K562 (cell line): ENCODE measurements at places on chromosomes 12 and 14. TPM values are rescaled to one million over a fixed set of nuclear protein-coding genes. Genes with fewer than 3 reads are reported as not detected.

GRCh38 chr12:117671734-117672133 is 297.1 kb downstream of the KSR2 start:
- H3K36me3 ChIP-seq, result no peaks in the 10 kb centered on the region
- peak; percentile 76 for DNase-seq
- no peaks in the 10 kb centered on the region for H3K4me1 ChIP-seq
- no peaks in the 10 kb centered on the region for H3K27me3 ChIP-seq

DNA sequence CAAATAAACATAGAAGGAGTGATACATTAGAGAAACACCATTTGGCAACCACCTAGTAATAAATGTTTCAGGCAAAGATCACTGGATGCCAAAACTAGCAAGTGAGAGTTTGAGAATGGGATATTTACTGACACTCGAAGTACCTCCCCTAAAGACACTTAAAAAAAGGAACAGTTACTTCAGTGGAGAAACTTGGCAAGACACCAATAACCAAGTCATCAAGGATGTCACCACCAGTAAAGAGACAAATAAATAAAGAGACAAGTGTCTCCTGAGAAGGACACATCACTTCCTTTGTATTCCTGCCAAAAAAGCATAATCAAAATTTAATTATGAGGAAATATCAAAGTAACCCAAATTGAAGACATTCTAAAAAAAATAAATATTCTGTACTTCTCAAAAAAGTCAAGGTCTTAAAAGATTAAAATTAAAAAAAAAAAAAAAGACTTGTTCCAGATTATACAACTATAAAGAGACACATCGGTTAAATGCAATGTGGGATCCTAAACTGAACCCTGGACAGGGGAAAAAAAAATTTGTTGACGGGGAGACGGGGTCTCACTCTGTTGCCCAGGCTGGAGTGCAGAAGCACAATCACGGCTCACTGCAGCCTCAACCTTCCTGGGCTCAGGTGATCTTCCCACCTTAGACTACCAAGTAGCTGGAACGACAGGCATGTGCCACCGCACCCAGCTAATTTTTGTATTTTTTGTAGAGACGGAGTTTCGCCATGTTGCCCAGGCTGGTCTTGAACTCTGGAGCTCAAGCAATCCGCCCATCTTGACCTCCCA is 26.4 kb downstream of the TM7SF3 start:
- H3K27me3 ChIP-seq, result no peaks in the 10 kb centered on the region
- H3K27ac ChIP-seq, result no peak overlapping the region
- H3K4me1 ChIP-seq, result no peaks in the 10 kb centered on the region
- no peak overlapping the region for H3K4me3 ChIP-seq

DNA sequence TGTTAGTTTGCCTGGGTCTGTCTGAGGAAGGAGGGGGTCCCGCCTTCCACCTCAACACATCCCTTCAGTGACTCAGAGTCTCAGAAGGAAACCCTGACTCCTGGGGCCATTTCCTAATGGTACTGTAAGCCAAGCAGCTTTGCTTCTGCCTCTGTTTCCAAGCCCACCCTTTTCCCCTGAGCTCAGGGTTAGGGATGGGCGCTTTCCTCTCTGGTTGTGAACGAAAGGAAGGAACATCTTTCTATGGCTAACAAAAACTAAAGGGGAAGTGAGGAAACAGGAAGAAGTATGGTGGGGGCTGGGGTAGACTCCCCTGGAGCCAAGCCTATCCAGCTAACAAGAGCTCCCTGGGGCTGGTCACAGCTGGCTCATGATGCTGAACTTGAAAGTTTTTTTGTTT is 11.6 kb upstream of the UNC119B start:
- no peaks in the 10 kb centered on the region for H3K4me1 ChIP-seq
- no peak for DNase-seq
- H3K27me3 ChIP-seq, result no peaks in the 10 kb centered on the region
- H3K4me3 ChIP-seq, result no peak overlapping the region
- no peak overlapping the region for H3K27ac ChIP-seq
- peaks cover 99% of the 10 kb centered on the region for H3K36me3 ChIP-seq

SERPINA5 gene
- total RNA-seq, result 0.34 and 0.38 TPM in 2 replicates

DNA sequence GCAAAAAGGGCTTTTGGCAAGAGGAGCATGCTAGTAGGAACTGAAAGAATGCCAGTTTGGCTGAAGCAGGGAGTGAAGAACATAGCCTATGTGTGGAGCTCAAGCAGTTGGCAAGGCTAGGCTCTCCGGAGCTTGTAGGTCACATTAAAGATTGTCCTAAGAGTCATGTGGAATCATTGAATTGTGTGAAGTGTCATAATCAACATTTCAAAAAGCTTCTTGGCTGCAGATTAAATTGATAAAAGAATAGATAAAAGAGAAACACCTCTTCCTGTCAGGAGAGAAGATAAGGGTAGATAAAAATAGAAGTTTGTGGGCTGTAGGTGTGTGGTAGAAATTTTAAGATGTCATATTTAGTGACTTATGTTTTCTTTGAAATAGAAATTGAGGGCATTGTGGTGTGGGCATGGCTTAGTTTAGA is 36.1 kb downstream of the CPSF6 start:
- no peaks in the 10 kb centered on the region for H3K27me3 ChIP-seq
- DNase-seq, result no peak
- peaks cover 18% of the 10 kb centered on the region; the same call in 1 of the 3 replicates for H3K36me3 ChIP-seq
- no peak overlapping the region for H3K4me3 ChIP-seq
- H3K4me1 ChIP-seq, result no peaks in the 10 kb centered on the region
- no peak overlapping the region for H3K27ac ChIP-seq

DNA sequence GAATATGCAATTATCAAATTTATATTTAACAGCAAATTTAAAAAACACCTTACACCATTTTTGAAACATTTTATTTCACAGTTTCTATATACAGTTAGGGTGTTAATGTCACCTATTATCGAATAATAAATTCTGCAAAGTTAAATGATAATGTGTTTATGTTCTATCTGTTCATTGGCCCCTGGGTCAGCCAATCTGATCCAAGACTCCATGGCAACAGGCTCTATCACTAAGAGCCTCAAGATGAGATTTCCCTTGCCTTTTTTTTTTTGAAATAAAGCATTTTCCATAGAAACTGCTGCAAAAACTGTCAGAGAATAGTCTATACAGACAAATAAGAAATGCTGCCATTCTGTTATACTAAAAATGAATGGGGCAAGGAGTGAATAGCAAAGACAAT is 83.2 kb upstream of the STAC3 start:
- H3K36me3 ChIP-seq, result 0 out of 3 replicates have a peak, but pooled peaks cover 3% of the 10 kb centered on the region
- no peak overlapping the region for H3K4me3 ChIP-seq
- no peaks in the 10 kb centered on the region for H3K4me1 ChIP-seq
- H3K27ac ChIP-seq, result no peak overlapping the region
- no peaks in the 10 kb centered on the region for H3K27me3 ChIP-seq
- no peak for DNase-seq

DNA sequence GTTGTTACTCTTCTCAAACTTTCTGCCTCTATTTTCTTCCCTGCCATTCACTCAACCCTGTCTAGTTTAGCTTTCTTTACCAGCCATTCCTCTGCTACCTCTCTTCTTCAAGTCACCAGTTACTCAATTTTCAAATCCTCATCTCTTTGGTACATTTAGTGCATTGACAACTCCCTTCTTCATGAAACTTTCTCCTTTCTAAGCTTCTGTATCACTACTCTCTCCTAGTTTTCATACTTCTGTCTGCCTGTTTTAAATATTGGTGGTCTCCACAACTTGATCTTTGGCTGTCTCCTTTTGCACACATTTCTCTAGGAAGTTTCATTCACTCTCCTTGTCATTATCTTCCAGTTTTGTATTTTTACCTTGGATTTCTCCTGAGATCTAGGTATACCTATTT is 6.0 kb downstream of the LEMD3 start:
- H3K4me1 ChIP-seq, result peaks cover 12% of the 10 kb centered on the region; the same call in 1 of the 2 replicates
- H3K27me3 ChIP-seq, result no peaks in the 10 kb centered on the region
- H3K27ac ChIP-seq, result no peak overlapping the region
- peaks cover 57% of the 10 kb centered on the region for H3K36me3 ChIP-seq
- DNase-seq, result no peak

TSPAN8 gene
- 0.31 and 0.67 TPM in 2 replicates for total RNA-seq

DNA sequence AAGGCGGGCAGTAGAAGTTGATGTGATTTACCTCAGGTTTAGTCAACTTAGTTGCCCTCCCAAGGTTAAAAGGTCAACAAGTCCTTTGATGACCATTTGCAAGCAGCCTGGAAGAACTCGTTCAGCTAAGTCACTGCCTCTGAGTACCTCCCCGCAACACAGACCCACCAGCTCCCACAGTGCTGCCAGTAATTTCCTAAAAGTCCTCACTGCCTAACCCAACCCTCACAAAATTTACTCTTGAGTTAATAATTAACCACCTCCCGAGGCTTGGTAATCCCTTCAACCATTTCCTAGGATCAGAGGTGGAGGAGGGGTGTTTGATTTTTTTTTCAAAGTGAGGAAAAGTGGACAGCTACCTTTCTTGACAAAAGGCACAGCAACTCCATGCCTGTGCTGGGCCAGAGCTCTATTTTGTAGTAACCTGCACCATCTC is 55.8 kb downstream of the MAP3K9 start:
- H3K4me3 ChIP-seq, result no peak overlapping the region
- H3K4me1 ChIP-seq, result no peaks in the 10 kb centered on the region
- H3K27me3 ChIP-seq, result no peaks in the 10 kb centered on the region; the same call in 2 of the 3 replicates

DNA sequence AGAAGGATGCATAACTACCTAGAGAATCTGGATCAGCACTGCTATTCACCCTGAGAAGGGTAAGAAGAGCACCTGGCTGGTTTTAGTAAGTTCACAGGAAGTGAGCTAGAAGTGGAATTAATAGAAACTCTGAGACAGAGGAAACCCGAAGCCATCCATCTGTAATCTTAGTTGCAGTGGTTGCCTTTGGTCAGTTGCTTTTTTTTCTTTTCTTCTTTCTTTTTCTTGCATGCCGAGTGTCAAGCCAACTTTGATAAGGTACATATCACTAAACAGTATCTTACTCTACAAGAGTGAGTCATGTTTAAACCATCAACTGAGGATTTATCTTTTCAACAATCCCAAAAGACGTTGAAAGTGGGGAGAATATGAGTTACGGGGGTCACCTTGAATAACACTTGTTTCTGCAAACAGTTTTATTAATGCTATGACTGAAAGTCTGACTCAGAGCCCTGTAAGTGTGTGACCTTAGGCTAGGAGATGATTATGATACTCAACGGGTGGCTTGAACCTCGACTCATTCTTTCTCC is 26.7 kb downstream of the C12orf75 start:
- no peak overlapping the region for H3K4me3 ChIP-seq
- no peaks in the 10 kb centered on the region for H3K36me3 ChIP-seq
- DNase-seq, result no peak

- no peak overlapping the region for H3K4me3 ChIP-seq
- no peak overlapping the region for H3K27ac ChIP-seq
- H3K27me3 ChIP-seq, result peaks cover 22% of the 10 kb centered on the region
- no peaks in the 10 kb centered on the region for H3K4me1 ChIP-seq
These were observed 25.7 kb upstream of the TC2N start for GRCh38 chr14:91893007-91893406.

DNA sequence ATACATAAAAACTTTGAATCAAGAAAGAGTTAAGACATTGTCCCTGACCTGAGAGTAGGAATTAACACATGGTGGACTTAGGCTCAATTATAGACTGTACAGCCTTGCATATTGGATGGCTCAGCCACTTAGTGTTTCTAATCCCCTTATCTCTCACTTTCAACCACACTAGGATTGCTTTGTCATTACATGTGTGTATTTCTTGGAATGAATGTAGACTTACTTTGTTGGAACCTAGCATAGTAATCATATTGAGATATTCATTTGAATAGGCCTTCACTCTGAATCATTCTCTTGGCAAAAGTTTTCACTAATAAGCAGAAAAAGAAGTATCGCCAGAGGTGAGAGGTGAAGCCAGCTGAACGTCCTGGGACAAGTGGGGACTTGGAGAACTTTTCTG is 1973.9 kb upstream of the FLRT2 start:
- no peaks in the 10 kb centered on the region for H3K36me3 ChIP-seq
- H3K27me3 ChIP-seq, result no peaks in the 10 kb centered on the region
- DNase-seq, result no peak

MSI1 gene
- total RNA-seq, result 0.16 TPM in 2 replicates

GRCh38 chr14:61733972-61734371 is 28.2 kb upstream of the SNAPC1 start:
- DNase-seq, result no peak
- H3K27me3 ChIP-seq, result no peaks in the 10 kb centered on the region
- H3K36me3 ChIP-seq, result peaks cover 81% of the 10 kb centered on the region
- no peaks in the 10 kb centered on the region for H3K4me1 ChIP-seq

DNA sequence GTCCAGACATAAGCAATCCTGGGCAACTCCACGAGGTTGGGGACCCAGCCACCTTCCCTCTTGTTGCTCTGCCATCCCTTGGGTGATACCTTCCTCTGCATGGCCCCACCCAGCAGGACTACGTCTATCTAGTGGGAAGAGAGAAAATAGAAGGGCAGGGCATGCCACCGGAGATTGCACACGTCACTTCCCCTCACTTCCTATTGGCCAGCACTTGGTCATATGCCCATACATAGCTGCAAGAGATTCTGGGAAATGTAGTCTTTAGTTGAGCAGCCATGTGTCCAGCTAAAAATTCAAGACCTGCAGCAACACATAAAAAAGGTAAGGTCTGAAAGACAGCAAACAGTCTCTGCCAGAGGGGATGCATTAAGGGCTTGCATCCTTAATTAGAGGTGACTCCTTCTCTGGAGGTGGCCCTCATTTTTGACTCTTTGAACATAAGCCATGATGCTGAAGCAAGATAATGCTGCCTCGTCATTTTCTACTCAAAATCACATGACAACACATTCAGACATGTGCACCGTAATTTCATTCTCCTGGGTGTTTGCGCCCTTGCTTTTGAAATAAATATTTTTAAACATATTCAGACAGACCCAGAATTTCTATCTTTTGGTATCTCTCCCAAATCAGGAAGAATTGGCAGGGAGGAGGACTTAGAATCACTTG is 91.8 kb upstream of the PWP1 start:
- DNase-seq, result peak; percentile 60
- H3K27ac ChIP-seq, result no peak overlapping the region
- H3K27me3 ChIP-seq, result no peaks in the 10 kb centered on the region; the same call in 1 of the 2 replicates
- H3K4me1 ChIP-seq, result no peaks in the 10 kb centered on the region
- no peaks in the 10 kb centered on the region for H3K36me3 ChIP-seq
- no peak overlapping the region for H3K4me3 ChIP-seq

DNA sequence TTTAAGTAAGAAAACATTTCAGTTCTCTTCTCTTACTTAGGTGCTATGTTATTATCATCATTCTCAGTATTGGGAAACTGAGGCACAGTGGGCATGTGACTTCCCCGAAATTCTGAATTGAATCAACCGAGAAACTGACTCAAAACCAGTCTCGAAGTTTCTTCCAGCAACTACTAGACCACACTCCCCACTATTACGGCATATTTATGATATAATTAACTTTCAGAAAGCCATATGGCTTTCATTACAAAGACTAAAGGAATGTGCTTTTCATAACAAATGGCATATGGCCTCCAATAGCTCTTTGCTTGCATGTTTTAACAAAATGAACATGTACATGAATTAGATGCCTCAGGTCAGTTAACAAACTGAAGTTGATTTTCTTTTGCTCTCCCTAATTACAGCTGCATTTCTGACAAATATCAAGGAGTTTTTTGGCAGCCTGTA is 182.9 kb upstream of the SLC38A2 start:
- H3K4me3 ChIP-seq, result no peak overlapping the region
- no peak for DNase-seq
- no peaks in the 10 kb centered on the region for H3K27me3 ChIP-seq

DNA sequence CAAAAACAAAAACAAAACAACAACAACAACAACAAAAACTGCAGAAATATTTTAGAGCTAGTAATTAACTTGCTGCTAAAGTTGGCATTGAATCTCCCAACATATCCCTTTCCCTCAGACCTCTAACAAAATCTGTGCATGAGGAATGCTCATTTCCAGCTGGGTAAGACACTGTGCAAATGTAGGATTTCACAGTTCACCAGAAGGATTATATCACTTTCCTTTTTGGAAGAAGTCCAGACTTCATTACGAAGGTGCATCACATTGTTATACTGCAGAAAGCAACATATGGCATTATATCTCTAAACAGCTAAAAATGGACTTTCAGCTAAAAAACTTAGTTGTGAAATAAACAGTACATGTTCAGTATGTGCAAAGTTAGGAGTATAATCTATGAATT is 341.8 kb downstream of the FSCB start:
- no peak overlapping the region for H3K4me3 ChIP-seq
- H3K27ac ChIP-seq, result no peak overlapping the region
- no peaks in the 10 kb centered on the region for H3K4me1 ChIP-seq
